ENCODE measurements at places on chromosomes 11 and 22.

GRCh38 chr22:35353318-35353717, 27.6 kb upstream of the HMOX1 start:
- DNase-seq: peak; percentile 55

- no peak for DNase-seq
Observed at GRCh38 chr11:103716363-103716762, 320.1 kb upstream of the DDI1 start.

GRCh38 chr11:114262681-114263512, 33.3 kb upstream of the NNMT start:
- DNase-seq: peak; percentile 64

- DNase-seq: no peak
Observed at GRCh38 chr11:64357904-64358535, 942 bp upstream of the RPS6KA4 start.

DNA sequence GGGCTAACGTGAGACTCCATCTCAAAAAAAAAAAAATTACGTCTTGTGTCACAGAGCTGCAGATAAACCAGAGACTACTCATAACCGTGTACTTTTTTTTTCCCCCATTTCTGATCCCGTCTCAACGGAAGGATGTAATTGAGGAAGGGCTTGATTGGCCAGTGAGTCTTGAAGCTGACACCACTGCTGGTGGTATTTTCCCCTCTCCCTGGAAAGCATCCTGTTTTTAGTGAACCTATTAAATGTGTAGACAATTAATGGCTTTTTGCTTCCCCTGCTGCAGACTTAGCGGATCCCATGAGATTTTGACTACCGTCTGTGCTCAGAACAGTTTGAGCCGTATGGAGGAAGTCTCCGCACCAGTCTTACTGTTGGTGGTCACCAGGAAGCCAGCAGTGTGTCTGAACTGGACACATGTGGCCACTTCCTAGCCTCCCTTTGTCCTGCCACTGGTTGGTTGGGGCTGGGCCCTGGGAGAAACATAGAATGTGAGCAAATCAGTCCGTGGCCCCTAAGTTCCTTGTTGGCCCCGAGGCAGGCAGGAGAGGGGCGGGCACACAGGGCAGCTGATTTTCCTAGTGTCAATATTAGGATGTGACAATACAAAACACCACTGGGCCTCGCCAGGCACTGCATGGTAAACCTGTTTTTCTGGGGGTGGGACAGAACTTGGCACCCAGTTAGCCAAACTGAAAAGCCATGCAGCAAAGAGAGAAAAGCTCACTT, 3.1 kb downstream of the BIK start:
- no peak for DNase-seq

GRCh38 chr11:120547811-120548681, 36.5 kb downstream of the GRIK4 start:
- DNase-seq: no peak

DNA sequence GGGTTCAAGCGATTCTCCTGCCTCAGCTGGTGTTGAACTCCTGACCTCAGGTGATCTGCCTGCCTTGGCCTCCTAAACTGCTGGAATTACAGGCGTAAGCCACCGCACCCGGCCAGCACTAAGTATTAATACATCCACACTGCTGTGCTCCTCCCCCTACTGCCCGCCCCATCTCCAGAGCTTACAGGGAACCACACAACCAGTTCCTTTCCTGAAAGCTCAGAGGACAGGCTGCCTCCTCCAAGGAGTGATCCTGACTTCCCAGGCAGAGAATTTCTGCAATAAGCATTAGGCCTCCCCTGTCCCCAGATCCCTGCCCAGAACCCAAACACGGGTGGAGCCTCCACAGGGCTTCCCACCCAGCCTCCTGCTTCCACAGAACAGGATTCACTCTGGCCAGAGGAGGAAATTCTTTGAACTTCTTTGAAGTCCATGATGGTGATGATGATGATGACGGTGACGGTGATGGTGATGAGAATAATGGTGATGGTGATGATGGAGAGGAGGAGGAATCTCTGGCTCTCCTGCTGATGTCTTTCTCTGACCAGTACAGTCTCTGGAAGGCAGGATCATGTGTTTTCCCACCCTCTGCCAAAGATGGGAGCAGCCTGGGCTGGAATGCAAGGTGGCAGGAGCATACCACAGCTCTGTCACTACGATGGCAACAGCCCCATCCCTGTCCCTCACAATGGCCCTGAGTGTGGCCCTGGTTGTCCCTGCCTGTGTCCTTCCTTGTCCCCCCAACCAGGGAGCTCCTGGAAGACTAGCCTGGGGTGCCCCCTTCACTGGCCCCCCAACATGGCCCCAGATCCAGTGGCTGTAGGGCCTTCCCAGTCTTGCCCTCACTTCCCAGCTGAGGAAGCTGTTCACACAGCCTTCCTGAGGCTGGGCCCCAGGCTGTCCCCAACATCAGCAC, 33.5 kb upstream of the CSNK1E start:
- no peak for DNase-seq

DNA sequence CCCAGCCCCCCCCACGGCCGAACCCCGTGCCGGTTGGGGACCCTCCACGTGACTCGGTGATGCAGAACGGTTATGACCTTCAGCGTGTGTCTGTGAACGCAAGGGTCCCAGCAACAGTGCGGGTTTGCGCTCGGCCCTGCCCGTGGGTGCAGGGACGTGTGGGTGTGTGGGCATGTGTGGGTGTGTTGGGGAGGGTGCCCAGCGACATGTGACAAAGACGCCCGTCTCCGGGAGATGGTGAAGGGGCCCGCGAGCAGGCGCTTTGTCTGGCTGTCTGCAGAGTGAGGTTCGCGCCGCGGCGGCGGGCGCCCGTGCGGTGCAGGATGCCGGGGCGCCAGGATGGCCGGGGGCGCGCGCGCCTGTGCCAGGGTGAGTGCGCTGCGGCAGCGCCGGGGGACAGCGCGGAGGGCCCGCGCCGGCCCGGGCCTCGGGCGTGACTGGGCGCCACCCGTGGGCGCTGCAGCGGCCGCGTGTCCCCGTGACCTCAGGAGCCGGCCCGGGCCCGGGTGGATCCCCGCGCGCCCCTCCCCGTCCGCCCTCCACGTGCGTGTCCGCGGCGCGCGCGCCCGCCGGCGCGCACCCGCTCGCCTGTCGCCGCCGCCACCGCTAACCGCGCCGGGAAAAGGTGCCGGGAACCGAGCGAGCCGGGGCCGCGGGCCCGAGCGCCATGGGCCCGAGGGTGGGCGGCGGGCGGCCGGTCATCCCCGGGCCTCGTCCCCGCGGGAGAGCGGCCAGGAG, at the start of gene LRFN4:
Gene LRFN4 (plus strand): TSS at position 569 of the 738 bp plus-strand sequence. CDS start 681 bp downstream, outside the sequence.
- DNase-seq: peak; percentile 89

GRCh38 chr11:17898782-17899181, 114.1 kb downstream of the SERGEF start:
- DNase-seq: no peak

GRCh38 chr11:72081821-72082453, 1.3 kb downstream of the LRRC51 start:
- no peak for DNase-seq

DNA sequence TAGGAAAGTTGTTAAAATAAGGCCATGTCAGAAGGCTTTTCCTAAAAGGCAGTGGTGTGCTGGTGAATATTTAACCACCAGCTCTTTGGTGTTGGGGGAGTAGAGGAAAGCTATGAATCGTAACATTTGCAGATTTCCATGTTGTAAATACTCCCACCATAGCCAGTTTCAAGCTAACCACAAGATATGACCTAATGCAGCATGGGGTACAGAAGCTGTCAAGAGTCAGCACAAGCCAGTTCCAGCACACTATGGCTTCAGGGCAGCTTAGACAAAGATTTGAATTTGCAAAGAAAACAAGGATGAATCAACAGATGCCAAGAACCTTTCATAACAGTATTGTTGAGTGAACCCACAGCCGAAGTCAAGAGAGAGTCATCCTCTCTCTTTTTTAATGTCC, 40.0 kb downstream of the COMMD9 start:
- no peak for DNase-seq

DNA sequence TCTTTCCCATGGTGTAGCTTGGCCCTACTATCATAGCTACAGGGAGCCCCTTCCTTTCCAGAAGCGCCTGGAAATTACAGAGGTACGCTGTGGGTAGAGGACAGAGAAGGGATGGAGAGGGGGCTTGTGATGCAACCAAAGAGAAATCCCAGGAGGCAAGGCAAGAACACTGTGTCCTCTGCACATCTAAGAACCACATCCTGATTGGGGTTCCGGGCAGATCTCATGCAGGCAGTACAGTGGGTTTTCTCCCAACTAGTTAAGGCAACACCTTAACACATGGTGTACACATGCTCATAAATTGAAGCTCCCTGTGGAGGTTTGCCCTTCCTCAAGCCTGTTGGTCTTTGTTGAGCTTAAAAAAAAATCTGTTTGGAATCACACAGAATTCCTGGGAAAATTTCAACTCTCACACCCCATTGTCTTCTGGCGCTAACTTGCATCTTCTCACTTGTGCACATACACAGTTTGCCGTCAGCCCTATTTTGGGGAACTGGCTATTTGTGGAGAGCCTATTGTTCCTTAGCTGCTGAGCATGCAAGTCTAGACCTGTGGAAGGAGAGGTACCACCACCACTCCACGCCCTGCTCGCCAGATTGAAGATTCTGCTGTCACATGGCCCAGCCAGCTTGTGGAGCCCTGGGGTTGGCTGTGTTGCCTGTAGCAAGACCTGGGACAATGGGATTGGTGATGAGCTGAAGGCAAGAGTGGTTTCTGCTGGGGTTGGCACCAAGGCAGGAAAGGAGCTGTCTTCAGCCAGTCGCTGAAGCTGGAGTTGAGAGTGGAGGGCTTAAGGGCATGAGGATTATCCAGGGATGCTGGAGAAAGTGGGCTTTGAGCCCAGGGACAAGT, 52.4 kb downstream of the ALX4 start:
- DNase-seq: no peak

DNA sequence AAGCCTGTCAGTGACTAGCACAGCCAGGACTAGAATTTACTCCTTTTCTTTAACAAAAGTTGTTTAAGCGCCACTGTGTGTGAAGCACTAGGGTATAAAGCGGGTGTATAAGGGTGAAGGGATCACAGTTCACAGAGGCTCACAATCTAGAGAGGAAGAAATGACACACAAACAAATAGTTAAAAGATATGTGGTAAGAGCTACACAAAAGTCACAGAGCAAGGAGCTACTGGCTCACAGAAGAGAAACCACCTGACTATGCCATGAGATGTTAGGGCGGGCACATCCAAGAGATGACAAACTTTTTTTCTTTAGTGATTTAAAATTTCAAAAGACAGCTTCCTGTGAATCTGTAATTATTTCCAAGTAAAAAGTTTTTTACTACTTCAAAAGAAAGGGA, 55.6 kb downstream of the PHF21A start:
- DNase-seq: no peak

DNA sequence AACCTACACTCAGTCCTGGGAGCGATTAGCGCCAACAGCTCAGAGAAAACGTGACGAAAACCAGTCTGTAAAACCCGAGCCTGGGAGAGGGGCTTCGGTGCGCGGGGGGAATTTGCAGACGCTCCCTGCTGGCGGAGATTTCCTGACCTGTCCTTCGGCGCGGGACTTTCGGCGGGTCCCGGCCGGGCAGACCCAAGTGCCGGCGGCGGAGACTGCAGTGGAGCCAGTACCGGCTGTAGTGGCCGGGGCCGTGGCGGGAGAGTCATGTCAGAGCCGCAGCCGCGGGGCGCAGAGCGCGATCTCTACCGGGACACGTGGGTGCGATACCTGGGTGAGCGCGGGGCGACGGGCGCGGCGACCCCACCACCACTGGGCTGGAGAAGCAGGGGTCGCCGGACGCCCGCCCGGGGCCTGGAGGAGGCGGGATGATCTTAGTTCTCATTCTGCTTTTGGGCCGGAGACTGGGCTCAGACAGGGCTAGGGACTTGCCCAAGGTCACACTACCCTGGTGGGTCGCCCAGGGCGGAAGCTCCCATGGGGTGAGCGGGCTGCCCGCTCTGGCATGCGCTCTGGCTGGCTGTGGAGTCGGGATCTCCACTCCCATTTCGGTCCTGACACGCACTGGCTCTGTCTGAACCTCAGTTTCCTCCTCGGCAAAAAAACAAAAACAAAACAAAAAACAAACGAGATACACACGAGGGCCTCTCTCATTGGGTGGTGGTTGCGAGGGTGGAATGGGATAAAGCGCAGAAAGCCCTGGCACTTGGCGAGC, at the start of gene MTFP1:
Gene MTFP1 (plus strand): TSS at position 153 of the 772 bp plus-strand sequence. CDS start 112 bp downstream, at position 265.
- DNase-seq: peak; percentile 67

DNA sequence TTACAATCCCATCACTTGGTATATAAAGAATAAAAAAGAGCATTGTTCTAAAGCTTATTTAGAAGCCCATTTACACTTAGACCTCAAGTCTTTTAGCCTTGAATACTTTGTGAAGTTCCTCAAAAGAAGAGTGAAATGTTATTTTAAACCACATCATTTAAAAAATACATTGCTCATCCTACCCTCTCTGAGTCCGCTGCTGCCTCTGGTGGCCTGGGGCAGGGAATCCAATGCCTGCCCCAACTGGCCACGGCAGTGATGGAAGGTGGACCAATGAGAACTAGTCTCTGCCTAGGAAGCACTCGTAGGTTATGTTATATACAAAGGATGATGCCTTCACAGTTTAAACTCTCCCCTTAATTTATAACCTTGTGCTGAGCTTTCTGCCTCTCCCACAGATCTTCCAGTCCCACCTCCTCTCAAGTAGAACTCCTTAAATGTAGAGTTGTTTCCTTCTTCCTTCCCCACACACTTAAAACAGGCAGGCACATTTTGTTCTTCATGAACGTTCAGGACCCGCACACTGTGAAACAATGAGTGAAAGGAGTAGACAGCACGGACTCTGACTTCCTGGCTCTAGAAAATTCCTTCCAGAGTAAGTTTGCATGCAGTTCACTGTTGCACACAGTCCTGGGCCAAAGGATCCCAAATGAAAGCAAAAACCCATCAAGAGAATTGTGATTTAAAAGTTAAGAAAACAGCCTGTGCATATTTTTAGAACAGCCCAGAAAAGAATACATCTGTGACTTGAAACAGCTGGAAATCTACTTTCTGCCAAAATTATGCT, 167.8 kb downstream of the RRAS2 start:
- no peak for DNase-seq

- DNase-seq: no peak
Observed at GRCh38 chr22:45218976-45219375, 21.7 kb downstream of the KIAA0930 start.

DNA sequence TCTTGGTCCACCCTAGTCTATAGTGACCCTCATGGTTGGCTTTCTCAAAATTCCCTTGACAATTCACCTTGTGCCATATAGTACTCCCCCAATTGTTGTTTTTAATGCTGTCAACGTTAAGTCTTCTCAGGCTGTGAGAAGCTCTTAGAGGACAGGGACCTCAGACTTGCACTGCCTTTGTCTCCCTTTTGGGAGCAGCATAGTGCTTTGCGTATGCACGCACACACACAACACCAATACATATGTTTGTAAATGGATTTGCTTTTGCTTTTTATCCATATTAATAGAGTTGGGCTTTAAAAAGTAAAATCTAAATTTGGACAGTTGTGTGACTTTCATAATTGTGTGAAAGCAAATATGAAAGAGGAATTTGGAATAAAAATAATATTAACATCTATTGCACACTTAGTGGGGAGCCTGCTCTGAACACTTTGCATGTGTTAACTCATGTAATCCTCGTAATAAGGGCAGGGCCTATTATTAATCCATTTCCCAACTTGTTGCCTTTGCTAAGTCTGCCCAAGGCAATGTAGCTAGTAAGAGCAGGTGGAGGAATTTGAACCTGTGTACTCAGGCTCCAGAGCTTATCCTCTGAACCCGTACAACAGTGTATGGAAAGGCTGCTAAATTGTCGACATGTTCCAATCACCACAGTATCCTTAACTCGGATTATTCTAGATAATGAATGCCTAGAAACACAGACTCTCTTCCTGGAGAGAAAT, 257.7 kb upstream of the NARS2 start:
- no peak for DNase-seq

- no peak for DNase-seq
Observed at GRCh38 chr11:128407962-128408361, 179.4 kb downstream of the ETS1 start.
